NB4 (cell line): ENCODE measurements at places on chromosomes 1 and 21.

GRCh38 chr1:43902058-43902831 lies 31.4 kb upstream of the ARTN start:
- no peak for DNase-seq

DNA sequence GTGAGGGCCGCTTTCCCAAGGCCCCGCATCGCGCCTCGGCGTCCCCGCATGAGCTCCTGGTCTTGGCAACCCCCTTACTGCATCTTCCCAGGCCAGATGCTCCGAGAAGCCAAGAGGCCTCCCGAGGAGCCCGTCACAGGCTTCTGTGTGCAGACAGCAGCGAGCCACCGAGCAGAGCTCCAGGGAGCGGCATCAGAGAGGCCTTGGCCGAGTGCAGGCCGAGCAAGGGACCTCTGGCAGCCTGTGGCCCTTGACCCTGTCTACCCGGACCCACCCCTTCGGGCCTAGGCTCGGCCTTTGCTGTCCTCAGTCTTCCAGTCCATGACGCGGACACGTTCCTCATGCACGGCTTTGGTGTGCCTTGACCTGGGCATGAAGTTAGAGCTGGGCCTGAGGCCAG lies 63.5 kb downstream of the MORN1 start:
- no peak for DNase-seq

DNA sequence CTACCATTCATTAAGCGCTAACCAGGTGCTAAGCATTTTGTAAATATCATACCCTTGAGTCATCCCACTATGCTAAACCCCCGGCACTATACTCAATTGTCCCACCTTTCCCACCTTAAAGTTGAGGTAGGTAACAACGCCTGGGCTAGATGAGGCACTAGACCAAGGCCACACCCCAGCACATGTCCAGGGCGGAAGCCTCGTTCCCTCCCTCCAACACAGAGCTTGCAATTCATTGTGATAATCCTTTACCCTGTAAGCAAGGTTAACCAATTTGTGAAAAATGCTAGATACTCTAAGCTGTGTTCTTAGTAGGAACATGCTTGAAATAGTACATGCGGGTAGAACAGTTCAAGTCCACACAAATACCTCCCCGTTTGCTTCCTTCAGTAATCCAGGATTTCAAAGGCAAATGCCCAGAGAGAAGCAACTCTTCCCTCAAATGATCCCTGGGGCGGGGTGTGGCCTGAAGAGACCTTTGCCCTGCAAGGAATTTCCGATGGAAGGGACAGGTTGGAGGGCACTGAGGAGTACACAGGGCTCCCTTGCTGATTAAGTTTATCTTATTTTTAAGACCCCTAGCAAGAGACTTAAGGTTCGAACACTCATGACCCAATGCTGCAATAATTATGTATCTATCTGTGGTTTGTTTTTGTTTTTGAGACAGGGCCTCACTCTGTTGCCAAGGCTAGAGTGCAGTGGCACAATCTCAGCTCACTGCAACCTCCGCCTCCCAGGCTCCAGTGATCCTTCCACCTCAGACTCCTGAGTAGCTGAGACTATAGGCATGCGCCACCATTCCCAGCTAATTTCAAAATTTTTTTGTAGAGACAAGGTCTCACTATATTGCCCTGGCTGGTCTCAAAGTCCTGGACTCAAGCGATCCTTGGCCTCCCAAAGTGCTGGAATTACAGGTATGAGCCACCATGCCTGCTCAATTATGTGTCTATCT lies 2.6 kb downstream of the RSPH1 start:
- DNase-seq, result no peak

- DNase-seq, result no peak
Observed at GRCh38 chr1:36366091-36366661, 19.5 kb downstream of the STK40 start.

DNA sequence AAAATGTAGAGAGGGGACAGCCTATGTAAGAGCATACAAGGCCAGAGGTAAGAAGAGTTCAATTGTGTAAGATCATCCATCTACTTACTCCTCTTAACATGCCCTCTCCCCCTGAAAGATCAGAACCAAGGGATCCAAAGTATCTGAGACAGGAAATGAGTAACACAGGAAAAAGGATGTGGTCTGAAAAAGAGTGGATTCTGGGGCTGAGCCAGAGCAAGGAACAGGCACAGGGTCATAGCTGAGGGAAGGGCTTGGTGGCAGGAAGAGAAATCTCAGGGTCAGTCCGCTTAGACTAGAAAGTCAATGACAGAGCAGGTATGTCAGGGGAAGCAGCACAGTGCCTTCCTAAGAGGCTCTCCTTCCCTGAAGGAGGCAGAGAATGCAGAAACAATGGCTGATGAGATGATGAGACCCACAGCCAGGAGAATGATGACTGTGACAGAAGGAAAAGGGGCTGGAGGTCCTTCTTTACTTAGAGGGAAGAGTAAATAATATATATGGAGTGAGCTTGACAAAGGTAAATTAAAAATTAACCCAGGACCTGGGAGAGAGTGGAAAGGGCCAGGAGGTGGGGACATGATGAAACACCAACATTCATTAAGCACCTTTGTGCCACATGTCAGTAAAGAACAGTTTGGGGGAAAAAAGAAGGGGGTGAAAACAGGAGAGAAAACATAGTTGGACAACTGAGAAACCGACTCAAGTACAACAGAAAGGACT lies 26.2 kb upstream of the A3GALT2 start:
- DNase-seq, result peak; percentile 80

GRCh38 chr1:4422504-4423289 lies 231.7 kb upstream of the AJAP1 start:
- no peak for DNase-seq

DNA sequence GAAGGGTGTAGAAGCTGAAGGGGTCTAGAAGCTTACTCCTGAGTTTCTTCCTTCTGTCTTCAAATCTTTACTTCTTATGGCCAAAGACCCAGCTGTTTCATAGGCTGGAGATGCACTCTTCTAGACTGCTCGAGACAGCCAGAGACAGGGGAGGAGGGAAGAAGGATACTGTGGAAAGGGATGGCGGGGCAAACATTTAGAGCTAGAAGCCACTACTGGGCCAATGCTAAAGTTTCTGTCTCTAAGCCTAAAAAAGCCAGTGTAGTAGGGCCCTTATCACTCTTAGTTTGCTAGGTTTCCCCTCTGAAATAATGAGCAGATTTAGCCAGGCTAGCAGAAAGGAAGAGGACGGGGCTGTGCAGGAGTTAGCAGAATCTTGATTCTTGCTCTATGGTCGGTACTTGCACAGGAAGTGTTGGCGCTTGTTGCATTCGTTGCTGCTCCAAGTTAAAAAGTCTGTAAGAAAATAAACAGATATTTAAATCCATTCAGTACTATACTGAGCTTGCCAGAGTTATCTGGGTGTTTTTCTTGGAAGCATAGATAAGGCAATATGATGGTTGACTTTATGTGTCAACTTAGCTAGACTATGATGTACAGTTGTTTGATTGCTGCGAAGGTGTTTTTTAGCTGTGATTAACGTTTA lies 16.9 kb downstream of the REG4 start:
- no peak for DNase-seq

GRCh38 chr1:208985231-208985630 lies 598.3 kb upstream of the CAMK1G start:
- no peak for DNase-seq

DNA sequence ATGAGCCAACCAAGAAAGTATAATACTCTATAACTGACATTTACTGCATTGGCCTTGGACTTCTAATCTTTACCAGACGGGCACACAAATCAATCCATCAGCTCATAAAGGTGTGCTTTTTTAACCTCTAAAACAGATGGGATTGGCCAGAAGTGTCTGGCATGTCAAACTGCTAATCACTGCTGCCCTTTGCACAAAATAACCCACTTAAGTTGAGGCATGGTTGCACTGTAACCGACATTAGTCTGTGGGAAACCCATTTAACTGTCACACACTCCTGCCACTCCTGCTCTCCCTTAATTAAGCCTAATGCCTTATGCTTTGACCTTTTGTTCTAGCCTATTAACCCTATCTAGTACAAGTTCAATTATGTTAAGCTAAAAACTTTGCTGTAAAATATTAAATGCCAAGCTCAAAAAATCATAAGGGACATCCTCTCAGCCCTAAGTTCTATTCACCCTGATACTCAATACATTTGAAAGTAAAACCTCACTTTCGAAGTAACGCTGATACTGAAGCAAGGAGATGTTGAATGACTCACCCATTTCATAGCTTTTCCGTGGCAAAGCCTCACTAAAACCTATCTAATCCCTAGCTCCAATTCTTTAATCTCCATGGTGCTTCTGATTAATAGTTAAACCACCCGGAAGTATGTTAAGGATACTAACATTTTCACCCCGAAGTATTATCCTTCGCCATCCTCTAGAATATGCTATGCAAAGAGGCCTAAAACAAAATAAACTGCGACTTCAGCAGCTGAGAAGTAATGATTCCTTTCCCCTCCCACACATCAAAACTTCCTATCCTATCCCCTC lies 12.9 kb downstream of the NRIP1 start:
- no peak for DNase-seq

- DNase-seq, result peak; percentile 75
Observed at GRCh38 chr1:212457740-212458338, 25.1 kb downstream of the NENF start.

DNA sequence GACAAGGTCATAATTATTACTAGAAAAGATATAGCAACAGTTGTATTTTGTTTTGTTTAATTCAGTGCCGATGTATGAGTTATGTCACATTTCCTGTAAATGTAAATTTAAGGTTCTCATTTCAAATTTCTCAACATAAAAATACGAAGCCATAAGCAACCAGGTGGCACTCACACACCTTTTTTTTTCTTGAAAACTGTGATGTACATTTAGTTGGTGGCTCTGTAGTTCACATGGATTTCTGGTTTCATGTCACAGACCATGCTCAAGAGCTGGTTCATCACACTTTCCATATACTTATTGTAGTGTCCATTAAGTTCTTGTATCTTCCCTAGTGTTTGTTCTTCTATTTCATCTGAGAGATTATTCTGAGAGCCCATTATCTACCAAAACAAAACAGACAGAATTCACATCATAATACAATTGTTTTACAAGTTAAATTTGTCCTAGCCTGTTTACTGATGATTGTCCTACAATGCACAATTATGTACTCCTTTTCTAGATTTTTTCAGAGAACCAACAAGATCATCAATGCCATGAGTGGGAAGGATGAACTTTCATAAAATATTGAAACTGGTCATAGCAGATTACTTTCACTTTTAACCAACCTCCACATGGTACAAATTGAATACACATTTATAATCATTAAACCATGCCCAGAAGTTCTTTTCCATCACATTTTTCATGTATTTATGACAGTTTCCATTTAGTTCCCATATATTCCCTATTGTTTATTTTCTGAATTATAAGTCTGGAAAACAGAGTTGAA lies 17.1 kb downstream of the ATP6V1G3 start:
- peak; percentile 8 for DNase-seq
